T-helper 2 cell (primary cell): ENCODE measurements at places on chromosomes 7 and 10.

- no peak for DNase-seq
Measured at GRCh38 chr10:59611048-59611447, 98.6 kb downstream of the SLC16A9 start.

DNA sequence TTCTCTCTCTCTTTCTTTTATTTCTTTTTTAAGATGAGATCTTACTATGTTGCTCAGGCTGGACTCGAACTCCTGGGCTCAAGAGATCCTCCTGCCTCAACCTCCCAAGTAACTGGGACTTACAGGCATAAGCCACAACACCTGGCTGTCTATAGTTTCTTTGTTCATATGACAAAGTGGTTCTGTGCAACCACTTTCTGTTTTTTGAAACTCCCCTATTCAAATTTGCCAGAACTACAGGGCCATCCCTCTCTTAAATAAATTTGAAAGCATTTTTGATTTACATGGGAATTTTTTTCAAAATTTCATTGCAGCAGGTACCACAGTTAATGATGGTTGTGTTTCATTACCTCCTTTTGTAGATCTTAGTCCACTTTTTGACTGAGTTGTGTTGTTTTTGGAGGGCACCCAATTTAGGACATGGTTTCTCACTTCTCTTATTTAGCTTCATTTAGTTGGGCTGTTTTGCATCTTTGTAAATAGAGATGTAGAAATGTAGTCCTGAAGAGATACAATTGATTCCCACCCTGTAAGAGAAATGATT lies 119.2 kb downstream of the LRRC4 start:
- DNase-seq, result no peak

DNA sequence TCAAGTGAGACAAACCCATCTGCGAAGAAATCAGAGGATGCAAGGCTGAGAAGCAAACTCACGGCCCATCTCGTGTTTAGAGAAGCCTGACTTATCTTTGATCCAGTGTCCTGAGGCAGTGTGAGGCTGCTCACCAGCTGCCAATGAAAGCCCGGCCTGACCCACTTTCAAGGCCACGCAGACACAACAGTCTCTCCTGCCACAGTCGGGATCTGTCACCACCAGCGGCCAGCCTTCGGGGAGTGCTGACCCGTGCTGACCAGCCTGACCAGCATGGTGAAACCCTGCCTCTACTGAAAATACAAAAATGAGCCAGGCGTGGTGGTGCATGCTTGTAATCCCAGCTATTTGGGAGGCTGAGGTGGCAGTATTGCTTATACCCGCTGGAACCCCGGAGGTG lies 7.4 kb upstream of the DNAJB6 start:
- no peak for DNase-seq

- no peak for DNase-seq
Measured at GRCh38 chr10:25357269-25357668, 182.5 kb downstream of the GPR158 start.

DNA sequence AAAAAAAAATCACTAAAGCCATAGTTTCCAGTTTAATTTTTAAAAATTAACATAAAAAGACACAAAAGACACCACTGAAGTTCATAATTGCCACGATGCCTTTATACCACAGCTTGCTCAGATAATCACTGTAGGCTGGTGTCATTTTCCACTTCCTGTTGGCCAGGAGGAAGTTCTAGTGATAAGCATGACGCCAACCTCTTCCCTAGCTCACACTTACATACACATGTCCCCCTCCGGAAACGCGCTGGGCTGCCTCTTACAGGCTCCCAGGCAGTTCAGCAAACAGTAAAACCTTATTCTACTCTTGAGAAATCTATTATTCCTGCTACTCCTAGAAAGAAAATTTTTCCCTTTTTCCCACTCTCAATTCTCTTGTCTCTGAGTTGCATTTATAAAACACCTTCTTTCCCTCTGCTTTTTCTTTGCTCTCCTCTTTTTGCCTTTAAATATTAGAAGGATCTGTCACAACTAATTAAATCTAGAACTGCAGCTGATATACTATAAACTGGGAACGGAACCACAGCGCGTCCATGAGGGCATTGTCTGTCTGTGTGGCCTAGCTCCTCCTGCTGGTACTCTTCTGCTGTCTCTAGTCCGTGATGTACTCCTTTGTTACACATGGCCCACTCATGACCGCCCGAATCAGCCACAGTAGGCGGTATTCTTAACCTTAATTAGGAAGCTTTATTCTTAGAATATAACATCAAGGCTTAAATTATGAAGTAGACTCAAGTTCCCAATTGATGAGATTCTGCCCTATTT lies 664.9 kb downstream of the CNTNAP2 start:
- DNase-seq, result no peak

DNA sequence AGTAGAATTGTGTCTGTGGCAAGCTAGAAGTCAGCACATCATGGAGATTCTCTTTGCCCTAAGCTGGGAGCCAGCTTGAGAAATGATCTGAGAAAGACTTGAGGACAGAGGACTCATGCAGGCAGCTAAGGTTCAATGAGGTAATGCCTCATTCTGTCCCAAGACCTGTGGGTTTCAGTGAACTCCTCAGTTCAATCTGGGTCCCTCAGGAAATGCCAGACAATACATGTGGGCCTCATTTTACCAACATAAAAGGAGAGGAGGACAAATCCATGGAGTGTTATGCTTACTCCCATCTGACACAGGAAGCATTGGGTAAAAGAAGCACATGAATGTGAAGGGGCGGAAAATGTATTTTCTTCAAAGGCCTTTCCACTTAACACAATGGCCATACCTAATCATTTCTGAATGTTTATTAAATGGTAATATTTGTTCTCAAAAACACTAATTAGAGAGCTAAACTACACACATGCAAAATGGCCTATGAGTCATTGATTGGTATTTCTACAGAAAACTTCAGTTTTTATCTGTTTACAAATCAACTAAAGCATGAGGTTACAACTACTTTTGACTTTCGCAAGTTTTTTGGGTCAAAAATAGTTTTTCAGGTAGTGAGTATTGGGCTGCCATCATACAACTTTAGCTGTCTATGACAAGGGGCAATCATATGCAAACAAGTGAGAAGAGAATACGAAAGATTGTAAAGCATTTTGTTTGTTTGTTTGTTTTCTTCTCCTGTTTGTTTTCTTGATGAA lies 205.3 kb downstream of the CHRM2 start:
- no peak for DNase-seq

DNA sequence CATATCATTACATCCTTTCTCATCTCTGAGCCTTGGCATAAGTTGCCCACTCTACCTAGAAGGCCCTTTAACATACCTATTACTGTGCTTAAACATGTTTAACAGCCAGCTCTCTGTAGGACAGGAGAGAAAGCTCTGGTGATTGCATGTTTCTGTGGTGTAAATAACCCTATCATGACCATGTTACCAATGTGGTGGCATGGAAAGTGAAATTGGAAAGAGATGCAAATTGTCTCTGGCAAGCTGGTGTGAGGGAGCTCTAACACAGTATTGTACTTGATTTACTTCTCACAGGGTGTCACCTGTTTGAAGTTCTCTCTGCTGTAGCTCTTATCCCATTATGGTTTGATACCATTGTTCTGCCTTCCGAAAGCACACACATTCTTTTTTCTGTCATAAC lies 231.8 kb upstream of the DKK1 start:
- DNase-seq, result no peak

DNA sequence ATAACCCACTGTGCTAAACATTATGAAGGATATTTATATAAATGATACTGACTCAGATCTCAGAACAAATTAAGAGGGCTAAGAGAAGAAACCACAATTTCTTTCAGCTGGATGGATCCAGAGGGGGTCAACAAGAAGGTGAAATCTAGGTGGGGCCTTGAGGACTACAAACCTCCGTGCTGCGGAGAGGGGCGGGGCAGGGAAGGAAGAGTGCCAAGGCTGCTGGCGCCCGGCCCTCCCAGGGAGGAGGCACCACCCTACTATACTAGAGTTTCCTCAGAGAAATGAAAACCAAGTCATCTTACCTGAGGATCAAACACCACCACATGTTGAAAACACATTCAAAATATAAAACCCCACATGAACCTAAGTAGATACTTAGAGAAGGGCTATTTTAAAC lies 29.3 kb upstream of the CRYGN start:
- DNase-seq, result no peak

GRCh38 chr7:154832557-154833138 lies 170.3 kb downstream of the PAXIP1 start:
- no peak for DNase-seq

DNA sequence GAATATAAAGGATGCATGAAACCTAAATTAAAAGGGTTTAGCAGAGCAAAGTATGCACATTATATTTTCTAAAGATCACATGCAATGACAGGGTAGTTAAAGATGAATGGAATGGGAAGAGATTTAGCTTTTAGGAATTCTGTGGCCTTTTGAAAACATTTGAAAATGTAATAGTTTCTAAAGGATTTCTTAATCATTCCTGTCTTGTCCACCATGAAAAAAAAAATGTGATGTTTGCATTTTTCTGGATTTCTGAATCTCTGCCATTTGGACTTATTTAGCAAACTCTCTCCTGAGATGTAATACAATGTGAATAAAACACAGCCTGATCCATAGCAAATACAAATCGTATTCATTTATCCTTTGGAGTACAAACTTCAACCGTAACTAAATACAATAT lies 126.6 kb upstream of the RAB11FIP2 start:
- DNase-seq, result no peak

- no peak for DNase-seq
Measured at GRCh38 chr7:34277803-34278199, 372.5 kb downstream of the BMPER start.

DNA sequence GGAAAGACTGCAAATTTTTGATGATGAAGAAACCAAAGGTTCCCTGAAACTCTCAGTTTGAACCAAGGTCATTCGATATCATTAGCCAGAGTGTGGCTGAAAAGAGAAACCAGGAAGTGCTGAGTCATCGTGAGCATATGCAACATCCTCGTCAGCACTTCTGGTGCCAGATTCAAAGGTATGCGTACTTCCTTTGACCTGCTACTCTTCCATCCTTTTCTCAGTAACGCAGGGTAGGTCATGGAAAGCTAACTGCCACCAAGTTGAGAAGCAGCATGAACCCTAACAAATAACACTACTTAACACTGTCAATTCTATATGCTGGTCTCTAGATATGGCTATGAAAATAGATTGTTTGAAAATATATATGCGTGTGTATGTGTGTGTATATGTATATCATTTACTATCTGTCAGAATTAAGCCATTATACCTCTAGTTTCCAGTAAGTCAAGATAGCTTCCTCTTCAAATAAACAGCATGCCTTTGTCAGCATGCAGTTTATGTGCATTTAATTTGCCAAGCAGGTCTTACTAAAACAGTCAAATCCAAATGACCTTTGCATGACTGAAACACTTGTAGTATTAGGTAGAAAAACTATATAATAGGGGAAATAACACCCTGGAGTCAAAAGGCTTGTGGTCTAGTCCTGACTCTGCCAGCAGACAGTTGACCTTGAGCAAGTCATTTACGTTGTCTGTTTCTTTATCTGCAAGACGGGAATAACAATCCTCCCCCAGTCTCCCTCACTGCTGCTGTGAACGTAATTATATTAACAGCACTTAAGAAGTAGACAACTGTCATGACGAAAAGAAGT lies 26.4 kb downstream of the CDK6 start:
- peak; percentile 19 for DNase-seq

DNA sequence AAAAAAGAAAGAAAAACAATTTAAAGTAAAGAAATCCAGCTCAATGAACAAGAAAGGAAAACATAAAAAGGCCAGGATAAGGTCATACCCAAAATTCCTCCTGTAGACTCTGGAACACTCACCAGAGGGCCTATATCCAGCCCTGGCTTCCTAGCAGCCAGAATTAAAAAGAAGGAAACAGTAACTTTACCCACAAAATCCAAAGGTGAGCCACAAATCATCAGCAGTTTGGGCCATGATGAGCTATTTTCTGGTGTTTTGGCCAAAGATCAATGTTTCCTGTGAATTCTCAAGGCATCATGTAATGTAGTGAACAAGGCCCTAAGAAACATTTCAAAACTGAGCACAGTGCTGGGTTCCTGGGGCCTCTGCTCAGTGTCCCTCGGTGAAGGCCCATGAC lies 87.8 kb downstream of the LARP4B start:
- no peak for DNase-seq

- DNase-seq, result no peak
Measured at GRCh38 chr7:46068159-46068558, 147.1 kb upstream of the IGFBP3 start.

DNA sequence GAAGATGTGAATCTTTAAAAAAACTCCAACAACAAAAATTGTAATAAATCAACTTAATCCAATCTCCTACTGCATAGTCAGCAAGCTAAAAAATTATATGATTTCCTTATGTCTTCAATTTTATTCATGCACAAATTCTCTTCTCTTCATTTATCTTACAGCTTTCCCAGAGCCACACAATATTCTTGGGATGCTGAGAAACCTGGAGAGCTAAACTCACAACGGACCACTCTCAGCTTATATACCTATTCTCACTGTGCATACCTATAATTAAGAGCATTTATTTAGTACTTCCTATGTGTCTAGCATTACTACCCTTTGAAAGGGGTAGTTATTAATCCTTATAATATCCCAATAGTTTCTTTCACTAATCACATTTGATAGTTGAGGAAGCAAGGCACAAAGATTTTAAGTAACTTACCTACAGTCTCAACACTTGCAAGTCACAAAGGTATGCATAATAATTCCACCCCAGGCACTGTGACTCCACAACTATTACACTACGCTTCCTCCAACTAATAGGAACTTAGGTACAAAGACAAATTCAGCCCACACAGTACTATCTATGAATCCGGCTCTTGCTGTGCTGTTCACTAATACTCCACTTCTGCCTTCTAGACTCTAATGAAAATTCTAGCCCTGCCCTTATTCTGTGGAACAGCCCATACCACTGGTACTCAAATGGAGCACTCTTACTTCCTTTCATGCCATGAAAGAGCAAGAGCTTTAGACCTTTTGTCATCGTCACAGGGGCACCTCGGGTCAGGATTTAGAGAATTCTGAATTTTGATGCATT lies 5.1 kb downstream of the CCDC71L start:
- DNase-seq, result no peak

DNA sequence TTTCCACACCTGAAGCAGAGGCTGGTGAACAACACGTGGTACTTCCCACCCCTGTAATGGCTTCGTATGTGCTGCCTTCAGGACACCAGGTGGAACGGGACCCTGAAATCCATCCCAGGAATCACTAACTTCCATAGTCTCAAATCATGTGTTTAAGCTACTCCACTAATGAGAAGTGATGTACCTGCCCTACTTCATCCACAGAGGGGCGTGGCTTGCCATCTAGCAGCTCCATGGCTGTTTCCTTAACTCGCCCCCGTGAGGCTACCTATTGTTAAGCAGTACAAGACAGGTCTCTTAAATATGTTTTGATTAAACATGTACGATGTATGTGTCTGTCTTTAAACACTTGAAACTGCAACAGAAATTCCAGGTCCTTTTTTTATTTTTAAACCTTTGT lies 31.8 kb downstream of the ARL3 start:
- DNase-seq, result no peak

- DNase-seq, result no peak
Measured at GRCh38 chr10:34347131-34347530, 468.0 kb downstream of the PARD3 start.

GRCh38 chr7:23254051-23254681 lies 7.6 kb downstream of the GPNMB start:
- no peak for DNase-seq

- no peak for DNase-seq
Measured at GRCh38 chr7:33757563-33758165, 147.7 kb upstream of the BMPER start.
